HS-27A (cell line): ENCODE measurements at places on chromosomes 1 and 21.

GRCh38 chr1:108615544-108615943 is 45.3 kb downstream of the HENMT1 start:
- DNase-seq: no peak

- no peak for DNase-seq
Measured at GRCh38 chr1:147598621-147599361, 57.5 kb downstream of the BCL9 start.

GRCh38 chr21:30408782-30409494 is 13.1 kb downstream of the KRTAP13-1 start:
- DNase-seq: peak; percentile 27

DNA sequence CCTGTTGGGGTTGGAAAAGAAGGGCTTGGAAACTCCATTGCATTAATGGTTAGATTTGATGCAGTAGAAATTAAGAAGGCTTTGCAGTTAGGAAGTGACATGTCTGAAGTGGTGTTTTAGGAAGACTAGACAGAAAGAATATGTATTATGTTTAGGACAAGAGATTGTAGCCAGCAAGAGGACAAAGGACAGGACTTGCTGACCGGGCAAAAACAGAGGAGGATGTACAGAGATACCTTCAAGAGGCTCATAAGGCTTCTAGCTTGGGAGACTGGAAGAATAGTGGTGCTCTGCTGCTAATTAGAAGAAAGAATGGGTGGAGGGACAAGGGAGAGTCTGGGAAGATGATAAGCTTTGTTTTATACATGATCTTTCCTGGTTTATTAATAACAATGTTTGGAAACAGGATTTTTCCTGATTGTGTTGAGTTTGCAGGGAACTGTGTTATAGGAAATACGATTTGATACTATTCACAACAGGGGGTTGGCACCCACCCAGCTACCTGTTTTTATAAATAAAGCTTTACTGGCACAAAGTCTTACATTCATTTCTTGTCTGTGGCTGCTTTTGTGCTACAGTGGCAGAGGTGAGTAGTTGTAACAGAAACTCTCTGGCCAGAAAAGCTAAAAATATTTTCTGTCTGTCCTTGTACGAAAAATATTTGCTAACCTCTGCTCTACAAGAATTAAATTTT is 37.1 kb upstream of the TMCO2 start:
- no peak for DNase-seq

GRCh38 chr1:67496329-67496728 is 66.1 kb upstream of the SERBP1 start:
- no peak for DNase-seq

GRCh38 chr1:212133319-212133718 is 97.8 kb downstream of the DTL start:
- DNase-seq: no peak

- no peak for DNase-seq
Measured at GRCh38 chr1:27616441-27616840, 12.5 kb upstream of the AHDC1 start.

DNA sequence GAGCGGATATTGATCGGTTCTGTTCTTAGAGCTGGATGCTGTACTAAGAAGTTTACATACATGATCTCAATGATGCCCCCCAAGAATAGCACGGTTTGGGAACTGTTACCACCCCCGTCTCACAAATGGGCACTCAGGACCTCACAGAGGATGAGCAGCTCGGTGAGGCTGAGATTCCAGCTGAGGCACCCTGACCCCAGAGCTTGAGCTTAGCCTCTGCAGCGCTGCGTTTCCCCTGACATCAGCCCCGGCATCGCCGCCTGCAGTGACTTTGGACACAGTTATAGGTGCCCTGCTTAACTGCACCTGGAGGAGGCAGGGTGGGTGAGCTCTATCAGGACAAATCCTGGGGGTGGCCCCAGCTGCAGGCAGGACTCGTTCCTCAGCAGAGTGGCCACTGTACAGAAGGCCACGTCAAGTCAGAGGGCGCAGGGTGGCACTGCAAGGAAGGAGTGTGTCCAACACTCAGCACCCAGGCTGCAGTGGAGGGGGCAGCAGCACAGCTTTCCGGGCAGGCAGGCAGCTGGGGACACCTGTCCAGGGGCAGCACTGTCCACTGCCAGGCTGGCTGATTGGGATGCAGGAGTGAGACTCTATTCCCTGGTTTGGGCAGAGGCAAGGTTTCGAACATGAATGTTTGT is 65.8 kb upstream of the ABCG1 start:
- no peak for DNase-seq

DNA sequence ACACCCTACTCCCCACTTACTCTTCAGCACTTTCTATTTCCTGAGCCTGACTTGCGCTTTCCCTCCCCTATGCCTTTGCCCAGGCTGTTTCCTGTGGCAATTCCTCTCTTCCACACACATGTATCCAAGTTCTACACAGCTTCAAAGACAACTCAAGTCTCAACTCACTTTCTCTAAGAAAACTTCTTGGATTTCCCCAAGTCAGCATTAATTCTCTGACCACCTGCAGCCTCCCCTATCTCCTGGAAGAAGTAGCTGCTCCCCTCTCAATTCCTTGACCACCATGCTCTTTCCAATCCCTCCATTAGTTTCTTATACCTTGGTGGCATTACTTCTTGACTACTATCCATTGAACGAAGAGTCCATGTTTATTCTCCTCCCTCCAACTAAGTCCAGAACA is 42.8 kb downstream of the NMNAT2 start:
- no peak for DNase-seq

DNA sequence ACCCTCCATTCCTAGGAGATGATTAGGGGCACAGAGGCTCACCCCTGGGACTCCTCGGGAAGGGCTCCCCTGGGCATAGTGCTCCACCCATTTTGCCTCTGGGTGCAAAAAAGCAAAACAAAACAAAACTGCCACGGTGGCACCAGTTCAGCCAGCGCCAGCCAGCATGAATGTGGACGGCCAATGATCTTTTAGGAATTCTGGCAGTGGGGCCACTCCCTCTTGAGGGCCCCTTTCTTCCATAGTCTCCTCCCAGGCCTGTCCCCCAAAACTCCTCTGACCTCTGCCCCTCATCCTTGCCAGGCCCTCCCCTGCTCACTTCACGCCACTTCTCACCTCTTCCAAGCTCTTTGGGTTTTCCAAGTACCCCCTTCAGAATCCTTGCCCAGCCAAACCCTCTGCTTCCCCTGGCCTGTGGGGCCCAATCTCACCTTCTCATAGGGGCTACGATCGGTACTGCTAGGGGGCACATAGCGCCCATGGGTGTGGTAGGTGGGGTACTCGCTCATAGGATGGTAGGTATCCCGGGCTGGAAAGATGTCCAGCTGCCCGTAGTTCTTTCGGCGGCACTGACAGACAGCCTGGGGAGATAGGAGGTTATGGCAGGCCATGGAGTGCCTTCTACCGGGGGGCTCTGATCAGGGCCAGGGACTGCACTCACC is 13.3 kb downstream of the TRIM46 start:
- DNase-seq: no peak

DNA sequence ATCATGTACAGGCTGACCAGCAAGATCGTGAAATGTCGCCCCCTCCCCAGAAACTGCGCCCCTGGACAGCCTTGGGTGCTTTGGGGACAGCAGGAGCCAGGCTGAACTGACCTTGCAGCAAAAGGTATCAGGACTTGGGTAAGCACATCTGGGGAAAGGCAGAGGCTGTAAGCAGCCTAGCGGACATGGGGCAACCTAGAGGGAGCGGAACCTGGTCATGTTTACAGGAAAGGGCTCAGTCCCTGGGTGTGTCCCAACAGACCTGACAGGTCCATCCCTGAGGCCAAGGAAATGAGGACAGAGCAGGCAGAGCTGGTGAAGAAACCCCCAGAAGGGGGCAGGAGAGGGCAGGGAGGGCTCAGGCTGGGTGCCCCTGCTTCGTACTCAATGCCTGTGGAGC is 3.1 kb upstream of the S100A8 start:
- DNase-seq: no peak

DNA sequence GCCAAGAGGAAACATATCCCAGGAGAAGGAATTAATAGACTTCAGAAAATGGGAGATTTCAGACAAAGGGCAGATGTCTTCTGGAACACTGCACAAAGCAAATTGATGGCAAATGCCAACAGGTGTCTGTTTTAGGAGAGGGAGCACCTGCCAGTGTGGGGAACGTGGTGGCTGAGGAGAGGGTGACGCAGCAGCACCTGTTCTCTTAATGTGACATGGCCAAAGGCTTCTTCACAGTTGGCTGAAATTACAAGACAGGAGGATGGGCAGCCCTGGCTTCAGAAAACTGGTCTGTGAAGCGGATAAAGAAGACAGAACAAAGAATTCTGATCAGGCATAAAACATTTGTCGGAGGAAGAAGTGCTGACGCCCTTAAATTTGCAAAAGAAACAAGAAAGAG is 178.7 kb upstream of the RUNX1 start:
- no peak for DNase-seq

- DNase-seq: no peak
Measured at GRCh38 chr1:203615061-203615581, 11.5 kb upstream of the ATP2B4 start.

- DNase-seq: no peak
Measured at GRCh38 chr1:177979272-177979671, 9.4 kb upstream of the SEC16B start.

GRCh38 chr1:41618871-41619270 is 134.4 kb upstream of the EDN2 start:
- DNase-seq: no peak

GRCh38 chr1:205438213-205439158 is 16.6 kb upstream of the LEMD1 start:
- DNase-seq: peak; percentile 15

- DNase-seq: no peak
Measured at GRCh38 chr1:248825573-248825908, 174 bp downstream of the SH3BP5L start.

DNA sequence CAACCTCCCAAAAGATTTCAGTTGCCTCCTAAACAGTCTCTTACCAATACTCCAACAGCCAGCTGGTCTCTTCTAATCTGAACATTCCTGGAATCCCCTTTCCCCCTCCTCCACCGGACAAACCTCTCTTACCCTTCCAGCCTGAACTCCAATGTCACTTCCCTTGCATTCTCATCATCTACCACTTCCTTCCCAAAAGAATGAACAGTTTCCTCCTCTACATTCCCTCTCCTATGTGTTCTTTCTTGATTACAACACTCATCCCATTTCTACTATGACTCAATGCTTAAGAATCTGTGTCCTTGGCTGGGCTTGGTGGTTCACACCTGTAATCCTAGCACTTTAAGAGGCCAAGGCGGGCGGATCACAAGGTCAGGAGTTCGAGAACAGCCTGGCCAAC is 417.1 kb downstream of the SETD4 start:
- peak; percentile 26 for DNase-seq

GRCh38 chr1:180941518-180942275 is 29.0 kb downstream of the KIAA1614 start:
- no peak for DNase-seq

- no peak for DNase-seq
Measured at GRCh38 chr1:88134983-88135921, 548.8 kb upstream of the PKN2 start.

DNA sequence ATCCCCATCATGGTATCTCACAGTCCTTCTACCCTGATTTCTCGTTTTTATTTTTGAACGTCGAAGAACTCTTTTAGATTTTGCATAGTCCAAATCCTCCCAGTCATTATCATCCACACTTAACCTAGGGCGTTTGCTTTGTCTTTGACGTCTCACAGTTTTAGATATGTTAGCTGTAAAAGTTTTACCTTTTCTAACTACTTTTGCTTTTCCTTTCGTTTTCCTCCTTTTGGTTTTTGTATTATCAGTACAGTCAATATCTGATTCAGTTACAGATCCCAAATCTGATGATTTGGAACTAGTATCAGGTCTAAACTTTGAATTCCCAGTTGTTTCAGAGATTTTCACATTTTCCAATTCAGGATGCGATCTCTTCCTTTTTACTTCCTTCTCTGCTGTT is 13.1 kb upstream of the PSMG1 start:
- no peak for DNase-seq

GRCh38 chr1:86436041-86436440 is 12.1 kb downstream of the CLCA2 start:
- no peak for DNase-seq

DNA sequence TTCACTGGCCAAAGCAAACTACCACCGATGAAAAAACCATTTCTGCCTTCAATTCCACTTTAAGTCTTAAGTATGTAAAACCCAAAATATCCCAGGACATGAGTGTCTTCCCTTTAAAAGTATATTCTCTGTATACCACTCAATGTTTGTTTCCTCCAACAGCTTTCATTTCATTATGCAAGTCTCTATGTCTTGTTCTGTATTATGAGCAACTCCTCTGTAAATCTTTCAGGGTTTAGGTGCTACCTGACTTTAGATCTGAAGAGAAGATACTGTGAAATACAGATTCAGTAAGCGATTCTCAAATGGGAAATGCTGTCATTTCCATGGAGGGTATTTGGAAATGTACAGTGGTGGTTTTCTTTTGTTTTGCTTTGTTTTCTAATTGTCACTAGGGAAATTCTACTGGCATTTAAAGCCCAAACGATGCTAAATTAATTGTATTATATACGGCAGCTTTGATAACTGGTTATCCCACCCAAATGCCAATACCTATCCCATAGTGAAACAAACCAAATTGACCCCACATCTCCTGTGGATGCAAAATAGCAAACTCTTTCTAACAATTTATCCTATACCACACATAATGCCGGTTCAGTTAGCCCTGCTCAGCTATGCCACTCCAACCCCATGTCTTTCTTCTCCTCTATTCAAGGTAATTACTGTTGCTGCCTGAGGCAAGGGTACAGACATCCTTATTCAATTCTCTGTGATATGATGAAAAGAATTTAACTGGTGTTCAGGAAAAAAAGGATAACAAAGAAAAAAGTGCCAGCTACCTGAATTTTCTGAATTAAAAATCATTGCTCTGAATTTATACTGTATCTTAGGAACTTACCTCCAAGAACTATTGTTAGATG is 182.8 kb downstream of the EIF4G3 start:
- DNase-seq: no peak

GRCh38 chr1:10065344-10065685 is 32.6 kb downstream of the UBE4B start:
- no peak for DNase-seq

DNA sequence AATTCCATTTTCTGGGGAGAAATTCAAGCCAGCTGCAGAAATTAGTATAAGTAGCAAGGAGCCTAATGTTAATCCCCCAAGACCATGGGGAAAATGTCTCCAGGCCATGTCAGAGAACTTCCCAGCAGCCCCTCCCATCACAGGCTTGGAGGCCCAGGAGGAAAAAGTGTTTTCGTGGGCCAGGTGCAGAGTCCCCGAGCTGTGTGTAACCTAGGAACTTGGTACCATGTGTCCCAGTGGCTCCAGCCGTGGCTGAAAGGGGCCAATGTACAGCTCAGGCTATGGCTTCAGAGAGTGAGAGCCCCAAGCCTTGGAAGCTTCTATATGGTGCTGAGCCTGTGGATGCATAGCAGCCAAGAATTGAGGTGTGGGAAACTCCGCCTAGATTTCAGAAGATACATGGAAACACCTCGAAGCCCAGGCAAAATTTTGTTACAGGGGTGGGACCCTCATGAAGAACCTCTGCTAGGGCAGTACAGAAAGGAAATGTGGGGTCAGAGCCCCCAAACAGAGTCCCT is 286.3 kb downstream of the MATN1 start:
- DNase-seq: no peak

GRCh38 chr1:42070996-42071395 is 82.2 kb upstream of the GUCA2B start:
- no peak for DNase-seq

- no peak for DNase-seq
Measured at GRCh38 chr1:116386042-116386441, 13.0 kb downstream of the ATP1A1 start.

- no peak for DNase-seq
Measured at GRCh38 chr1:154524881-154525280, 22.7 kb upstream of the SHE start.

- no peak for DNase-seq
Measured at GRCh38 chr1:208233978-208234377, 10.2 kb downstream of the PLXNA2 start.
